T-helper 9 cell (primary cell): ENCODE measurements at places on chromosomes 2 and 18.

- no peak for DNase-seq
Observed at GRCh38 chr2:174286172-174286571, 37.8 kb upstream of the OLA1 start.

GRCh38 chr2:23636426-23636825 is 251.4 kb downstream of the KLHL29 start:
- DNase-seq, result no peak

- DNase-seq, result no peak
Observed at GRCh38 chr2:178473931-178474330, 4.5 kb downstream of the FKBP7 start.

DNA sequence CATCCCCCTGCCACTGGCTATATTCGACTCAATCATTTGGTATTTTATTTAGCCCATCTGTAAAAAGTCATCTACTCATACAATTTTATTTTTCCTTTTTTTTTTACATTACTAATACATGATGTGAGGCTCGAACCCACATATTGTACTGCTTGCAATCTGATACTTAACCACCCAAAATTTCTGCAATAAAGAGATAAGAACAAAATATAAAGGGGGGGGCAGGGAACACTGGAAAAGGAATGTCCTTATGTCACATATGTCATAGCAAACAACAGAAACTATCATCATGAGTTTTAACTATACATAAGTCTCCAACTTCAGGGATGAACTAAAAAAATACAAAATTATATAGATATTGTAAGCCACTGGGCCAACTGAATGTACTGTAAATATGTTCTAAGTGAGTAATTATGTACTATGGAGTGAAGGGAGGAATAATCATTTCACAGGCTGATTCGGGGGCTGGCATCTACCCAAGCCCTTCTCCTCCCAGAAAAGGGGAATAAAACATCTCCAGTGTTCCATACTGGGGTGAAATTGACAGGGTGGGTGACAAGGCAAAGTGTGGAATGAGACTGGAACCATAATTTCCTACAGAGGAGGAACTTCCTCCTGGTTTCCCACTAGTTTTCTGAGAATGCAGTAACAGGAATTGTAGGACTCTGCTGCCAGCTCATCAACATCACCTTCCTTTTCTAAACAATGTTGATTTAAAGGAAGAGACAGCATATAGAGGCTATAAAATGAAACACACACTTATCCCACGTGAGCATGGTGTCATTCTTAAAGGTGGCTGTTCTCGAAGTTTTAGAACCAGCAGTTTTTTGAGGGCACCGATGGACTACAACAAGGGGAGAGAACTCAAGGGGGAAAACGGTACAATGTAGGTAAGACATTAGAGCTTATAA is 79.5 kb downstream of the FARSB start:
- no peak for DNase-seq

DNA sequence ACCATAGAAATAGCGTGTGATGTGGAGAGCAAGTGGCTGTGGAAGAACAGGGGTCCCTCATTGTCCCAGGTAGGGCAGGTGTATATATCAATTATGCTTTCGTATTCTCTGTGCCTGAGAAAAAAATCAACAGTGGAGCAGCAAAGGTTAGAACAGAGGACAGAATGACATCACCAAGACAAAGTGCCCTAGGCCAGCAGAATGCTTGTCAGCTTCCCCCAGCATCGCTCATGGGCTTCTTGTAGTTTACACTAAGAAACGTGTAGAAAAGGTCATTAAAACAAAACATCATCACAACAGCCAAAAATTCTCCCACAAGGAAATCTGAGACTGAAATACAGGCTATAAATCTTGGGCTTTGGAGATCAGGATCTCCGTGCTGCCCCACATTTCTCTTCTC is 288.0 kb downstream of the TDRD15 start:
- no peak for DNase-seq

GRCh38 chr2:47005687-47006086 is 90.1 kb upstream of the MCFD2 start:
- no peak for DNase-seq

- DNase-seq, result no peak
Observed at GRCh38 chr2:106233350-106233706, 39.2 kb upstream of the UXS1 start.
